ENCODE measurements at places on chromosomes 2 and 18. TPM values are rescaled to one million over a fixed set of nuclear protein-coding genes. Genes with fewer than 3 reads are reported as not detected.

SLC11A1 gene
- polyA plus RNA-seq: 0.58 TPM

RAMP1 gene
- 2.5 TPM for polyA plus RNA-seq

- DNase-seq: no peak
These were observed 3.6 kb upstream of the CHMP3 start for GRCh38 chr2:86566821-86567190.

GRCh38 chr2:154455866-154456265, 242.6 kb upstream of the KCNJ3 start:
- peak; percentile 8 for DNase-seq

MC2R gene
- not detected for polyA plus RNA-seq

All from left kidney (tissue), 8 donors.